Activated CD4-positive, CD25-positive, alpha-beta regulatory T cell treated with anti-CD3 and anti-CD28 coated beads, Interleukin-2, amount 50 U/mL, for 16 hours (primary cell): ENCODE measurements at places on chromosomes 2 and 18.

GRCh38 chr18:58088691-58089065 lies 44.7 kb downstream of the NEDD4L start:
- no peak for DNase-seq

DNA sequence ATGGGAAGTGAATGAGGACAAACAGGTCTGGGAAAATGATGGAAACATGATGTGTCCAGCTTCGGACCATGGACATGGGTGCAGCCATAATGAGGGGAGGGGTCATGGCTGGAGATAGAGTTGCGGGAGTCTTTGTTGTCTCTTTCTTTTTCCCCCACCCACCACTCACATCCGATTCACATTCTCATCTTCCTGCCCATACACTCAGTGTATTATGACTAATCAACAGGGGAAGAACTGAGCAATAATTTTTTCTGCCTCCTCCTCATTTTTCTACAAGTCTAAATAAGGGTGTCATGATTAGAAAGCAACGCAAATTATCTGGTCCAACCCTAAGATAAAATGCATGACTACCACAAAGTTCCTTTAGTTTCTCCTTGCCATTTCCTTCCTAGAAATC lies 5.7 kb upstream of the SERPINB2 start:
- no peak for DNase-seq

DNA sequence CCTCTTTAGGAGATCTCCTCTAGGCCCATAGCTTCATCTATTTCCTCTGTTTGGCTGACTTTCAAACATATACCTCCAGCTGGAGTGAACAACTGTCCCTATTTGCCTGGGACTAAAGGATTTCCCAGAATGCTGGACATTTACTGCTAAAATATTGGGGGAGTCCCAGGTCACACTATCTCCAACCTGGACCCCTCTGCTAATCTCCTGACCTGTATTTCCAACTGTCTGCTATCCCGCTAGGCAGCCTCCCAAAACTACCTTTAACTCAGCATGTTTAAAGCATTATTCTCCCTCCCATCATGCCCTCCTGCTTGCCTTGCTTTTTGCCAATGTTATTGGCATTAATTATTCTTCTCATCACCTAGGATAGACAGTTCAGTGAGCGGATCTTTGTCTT lies 77.1 kb downstream of the THADA start:
- no peak for DNase-seq

DNA sequence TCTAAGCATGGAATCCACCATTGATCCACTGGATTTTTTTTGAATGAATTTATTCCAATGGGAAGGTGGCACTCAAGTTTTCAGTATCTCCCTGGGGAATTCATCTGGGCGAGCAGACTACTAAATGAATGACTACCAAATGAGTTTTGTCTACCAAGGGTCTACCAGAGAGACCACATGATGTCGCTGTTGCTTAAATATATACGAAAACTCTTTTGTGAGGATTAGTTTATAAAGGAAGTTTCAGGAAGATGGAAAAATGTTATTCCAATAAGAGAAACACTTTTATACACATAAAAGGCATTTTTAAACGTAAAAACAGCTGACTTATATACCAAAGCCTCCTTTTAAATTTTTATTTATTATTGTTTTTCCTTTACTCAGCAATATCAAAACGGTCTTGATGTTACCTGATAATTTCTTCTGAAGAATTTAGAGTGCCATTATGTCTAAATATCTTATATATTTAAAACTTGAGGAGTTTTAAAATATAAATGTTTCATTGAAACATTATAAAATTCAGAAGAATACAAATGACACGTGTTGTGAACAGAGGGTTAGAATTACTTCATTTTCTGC lies 139.7 kb downstream of the HRH4 start:
- DNase-seq = no peak

DNA sequence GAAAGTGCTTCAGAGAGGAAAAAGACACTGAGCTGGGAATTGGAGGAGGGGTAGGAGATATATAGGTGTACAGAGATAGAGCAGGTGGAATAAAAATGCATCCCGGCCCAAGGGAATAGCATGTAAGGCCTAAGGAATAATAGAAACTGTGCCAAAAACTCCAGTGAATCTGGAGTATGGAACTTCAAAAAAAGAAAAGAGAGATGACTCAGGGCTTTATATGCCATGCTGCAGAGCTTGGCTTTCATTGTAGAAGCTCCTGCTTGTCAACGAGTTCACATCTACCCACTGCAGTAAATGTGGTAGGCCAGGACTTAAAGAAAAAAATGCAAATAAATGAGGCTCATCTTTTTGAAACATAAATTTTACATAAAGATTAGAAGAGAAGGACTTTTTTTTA lies 131.8 kb downstream of the MREG start:
- DNase-seq = no peak

DNA sequence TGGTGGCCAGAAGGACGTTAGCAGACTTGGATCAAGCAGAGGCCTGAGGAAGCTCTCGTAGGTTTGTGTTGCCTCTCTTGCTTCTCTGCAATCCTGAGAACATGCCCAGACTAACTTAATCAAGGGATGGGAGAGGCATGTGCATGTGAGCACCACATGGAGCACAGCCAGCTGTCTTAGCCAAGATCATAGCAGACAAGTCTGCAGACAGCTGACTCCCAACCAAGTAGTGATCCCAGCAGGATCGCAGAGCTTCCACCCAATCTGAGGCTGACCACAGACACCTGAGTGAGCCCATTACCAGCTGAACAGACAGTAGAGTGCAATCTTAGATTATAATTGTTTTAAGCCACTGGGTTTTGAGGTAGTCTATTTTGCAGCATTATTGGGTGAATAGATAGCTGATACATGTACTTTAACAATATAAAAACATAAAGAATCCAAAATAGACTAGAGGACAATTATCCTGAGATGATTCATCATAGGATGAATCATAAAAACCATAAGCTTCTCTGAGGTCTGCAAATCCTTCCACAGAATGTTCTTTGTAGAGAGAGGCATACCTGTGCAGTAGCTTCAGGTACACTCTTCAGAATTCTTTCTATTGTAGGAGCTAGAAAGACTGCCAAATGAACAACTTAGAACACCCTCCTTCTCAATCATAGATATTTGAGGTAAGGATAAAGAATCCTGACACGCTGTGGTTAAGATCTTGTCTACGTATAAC lies 25.2 kb upstream of the FAM110C start:
- no peak for DNase-seq

DNA sequence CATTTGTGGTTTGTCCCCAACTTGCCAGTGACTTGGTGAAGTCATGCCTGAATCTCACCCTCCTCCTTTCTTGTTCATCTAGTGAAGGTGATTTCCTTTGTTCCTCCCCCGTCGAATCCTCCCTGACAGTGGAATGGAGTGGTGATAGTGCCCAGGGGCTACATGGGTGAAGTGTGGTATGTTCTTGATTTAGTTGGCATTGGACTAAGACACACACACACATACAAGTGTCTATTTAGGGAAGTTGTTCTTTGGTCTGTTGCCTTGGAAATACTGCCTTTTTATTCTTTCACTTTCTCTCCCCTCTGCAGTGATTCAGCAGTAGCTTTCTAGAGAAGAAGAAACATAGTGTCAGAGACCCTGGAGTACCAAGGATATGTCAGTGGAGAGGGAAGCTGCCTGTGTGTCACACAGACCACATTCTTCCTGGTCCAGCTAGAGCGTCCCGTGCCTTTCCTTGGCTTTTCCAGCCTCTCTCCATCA lies 10.9 kb downstream of the INPP4A start:
- DNase-seq = no peak

DNA sequence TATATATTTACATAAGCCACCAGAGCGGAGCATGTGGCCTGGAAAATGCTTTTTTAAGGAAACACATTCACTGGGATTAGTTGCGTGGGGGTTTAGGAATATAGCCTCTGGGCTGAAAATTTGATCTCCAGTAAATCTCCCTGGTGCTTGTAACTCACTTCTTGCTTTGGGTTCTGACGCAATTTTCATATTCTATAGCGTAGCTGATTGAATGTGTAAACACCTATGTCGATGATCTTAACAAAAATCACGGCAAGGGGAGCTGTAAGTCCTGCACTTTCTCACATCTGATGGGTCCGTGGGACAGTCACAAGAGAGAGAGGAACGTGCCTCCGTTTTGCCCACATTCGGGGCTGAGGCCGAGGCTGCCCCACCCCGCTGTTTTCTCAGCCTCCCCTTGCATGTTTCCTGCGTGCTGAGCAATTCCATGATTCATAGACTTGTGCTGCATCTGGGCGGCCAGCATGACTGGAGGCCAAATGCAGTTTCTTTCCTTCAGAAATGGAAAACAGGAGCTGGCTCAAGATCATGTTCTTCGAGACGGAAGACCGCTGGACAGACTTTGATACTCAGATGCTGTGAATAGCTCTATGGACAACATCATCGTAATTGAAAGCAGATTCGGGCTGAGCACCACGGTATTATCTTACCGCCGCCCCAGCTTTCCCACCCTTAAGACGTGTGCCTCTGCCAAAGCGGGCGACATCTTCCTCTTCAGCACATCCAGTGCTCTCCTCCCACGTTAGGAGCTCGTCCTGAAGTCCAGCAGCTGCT lies 109.2 kb downstream of the TMEM18 start:
- no peak for DNase-seq

DNA sequence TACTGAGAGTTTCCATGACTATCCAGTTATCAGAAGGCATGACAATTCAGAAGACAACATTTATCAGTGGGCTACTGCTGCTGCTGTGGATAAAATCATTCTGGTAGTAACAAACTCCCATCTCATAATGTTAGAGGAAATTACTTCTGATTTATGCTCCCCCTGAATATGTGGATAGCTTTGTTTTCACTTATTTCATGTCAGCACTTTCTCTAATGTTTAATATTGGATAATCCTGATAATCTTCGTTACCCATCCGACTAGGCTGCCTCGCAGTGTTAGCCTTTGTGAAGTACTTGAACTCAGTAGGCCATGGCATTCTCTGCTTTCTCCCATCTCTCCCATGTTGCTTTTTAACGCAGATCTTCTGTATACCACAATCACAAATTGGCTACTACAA lies 28.4 kb downstream of the COX7A2L start:
- no peak for DNase-seq

DNA sequence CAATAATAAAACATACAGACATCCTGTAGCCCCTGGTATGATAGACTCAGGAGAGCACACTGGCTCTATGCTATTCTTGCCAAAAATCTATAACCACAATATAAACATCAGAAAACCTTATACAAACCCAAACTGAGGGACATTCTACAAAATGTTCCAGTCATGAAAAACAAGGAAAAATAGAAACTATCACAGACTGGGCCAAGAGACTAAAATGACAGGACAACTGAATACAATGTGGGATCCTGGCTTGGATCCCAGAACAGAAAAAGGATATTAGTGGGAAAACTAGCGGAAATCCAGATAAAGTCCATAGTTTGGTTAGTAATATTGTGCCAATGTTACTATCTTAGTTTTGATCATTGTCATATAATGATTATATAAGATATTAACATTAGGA lies 29.6 kb upstream of the EPAS1 start:
- DNase-seq = no peak

GRCh38 chr18:38843291-38843690 lies 1277.7 kb upstream of the CELF4 start:
- DNase-seq = no peak

GRCh38 chr2:48445091-48445725 lies 84.7 kb upstream of the STON1 start:
- DNase-seq = no peak

DNA sequence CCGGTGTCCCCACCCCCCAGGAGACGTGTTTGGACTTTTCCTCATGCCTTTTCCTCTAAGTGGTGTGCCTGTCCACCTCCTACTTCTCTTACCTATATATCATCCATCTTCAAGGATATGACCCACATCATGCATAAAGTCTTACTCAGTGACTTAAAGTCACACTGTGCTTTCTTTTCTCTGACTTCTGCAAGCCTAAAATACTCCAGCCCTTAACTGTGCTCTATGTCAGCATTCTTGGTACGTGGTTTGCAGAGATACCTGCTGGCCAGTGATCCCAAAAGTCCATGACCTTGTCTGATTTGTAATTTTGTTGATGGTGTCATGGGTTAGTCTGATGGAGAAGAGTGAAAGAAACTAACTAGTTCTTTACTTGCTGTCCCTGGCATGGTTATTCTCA lies 393.6 kb upstream of the NRP2 start:
- no peak for DNase-seq

GRCh38 chr2:166628478-166629136 lies 134.6 kb upstream of the SCN7A start:
- no peak for DNase-seq

GRCh38 chr2:192725991-192726390 lies 531.3 kb upstream of the TMEFF2 start:
- DNase-seq = no peak

DNA sequence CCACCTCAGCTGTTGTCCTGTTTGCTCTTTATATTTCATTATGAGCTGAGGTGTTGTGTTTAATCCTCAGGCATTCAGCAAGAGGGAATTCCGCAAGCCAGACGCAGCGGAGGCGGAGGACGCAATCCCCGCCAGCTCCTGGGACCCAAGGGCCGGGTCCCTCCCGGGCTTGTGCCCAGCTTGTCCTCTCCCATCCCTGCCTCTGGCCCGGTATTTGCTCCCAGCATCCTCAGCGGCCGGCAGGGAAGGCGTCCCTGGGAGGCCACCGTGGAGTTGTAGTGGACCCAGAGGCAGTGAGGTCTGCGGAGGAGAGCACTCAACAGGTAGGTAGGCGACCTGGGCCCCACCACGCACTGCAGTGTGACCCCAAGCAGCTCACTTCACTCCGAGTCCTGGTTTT lies 42.5 kb upstream of the FOSL2 start:
- DNase-seq = no peak

DNA sequence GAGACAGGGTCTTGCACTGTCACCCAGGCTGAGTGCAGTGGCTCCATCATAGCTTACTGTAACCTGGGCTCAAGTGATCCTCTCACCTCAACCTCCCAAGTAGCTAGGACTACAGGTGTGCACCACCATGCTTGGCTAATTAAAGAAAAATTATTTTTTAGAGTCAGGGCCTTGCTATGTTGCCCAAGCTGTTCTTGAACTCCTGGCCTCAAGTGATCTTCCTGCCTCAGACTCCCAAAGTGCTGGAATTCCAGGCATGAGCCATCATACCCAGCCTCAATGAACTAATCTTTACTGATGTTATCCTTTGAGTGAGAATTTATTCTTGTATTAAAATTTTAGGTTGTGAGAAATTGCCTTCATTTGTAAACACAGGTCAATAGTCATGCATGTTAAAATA lies 27.0 kb upstream of the CD28 start:
- DNase-seq = no peak

GRCh38 chr2:233228376-233228775 lies 23.1 kb upstream of the ATG16L1 start:
- no peak for DNase-seq

GRCh38 chr18:78965917-78966792 lies 13.5 kb upstream of the SALL3 start:
- DNase-seq = no peak
